Activated T-cell treated with anti-CD3 and anti-CD28 coated beads for 24 hours (primary cell): ENCODE measurements at places on chromosomes 13 and 19.

DNA sequence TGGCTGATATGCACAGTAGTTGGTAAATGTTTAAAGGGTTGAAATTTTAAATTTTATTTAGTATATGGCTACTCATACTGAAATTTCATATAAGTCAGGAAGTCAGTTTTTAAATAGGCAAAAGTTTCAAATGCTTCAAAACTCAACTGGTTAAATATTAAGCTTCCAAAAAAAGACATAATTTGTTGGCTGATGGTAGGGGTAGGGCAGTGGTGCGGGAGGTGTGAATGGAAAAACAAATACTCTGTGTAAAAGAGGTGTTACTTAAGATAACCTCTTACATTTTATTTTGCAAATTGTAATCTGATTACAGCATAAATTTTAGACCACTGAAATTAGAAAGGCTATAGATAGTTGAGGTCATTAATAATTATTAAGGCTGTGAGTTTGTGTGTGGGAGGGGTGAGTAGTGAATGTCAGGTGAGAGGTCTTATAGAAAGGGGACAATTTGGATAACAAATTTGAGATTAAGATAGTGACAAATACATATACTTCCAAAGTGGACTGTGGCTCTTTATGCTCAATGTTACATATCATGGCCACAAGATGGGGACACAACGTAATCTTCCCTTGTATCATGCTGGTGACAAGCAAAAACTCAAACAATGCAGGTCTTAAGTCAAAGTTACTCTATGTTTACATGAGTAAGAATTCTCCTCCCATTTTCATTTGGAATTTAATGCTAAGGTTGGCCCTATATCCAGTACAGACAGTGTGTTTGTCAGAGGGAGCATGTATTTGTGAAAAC lies 36.6 kb upstream of the OXGR1 start:
- no peak for DNase-seq

GRCh38 chr13:104954210-104954609 lies 1581.3 kb downstream of the EFNB2 start:
- DNase-seq = no peak

DNA sequence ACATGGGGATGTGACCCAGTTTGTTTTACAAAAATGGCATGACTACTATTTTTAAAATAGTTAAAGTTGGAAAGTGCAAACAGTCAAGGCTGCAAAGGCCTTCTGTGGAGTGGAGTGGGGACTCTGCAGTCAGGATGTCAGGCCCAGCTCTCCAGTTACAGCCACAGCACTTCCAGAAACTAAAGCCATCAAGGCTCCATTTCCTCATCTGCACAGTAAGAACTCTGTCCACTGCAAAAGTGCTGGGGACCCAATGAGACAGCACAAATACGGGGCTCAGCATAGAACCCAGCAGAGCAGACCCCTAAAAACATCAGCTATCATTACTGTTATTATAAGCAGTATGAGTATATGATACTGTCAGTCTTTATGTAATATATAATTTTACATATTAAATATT lies 73.6 kb downstream of the SACS start:
- no peak for DNase-seq

DNA sequence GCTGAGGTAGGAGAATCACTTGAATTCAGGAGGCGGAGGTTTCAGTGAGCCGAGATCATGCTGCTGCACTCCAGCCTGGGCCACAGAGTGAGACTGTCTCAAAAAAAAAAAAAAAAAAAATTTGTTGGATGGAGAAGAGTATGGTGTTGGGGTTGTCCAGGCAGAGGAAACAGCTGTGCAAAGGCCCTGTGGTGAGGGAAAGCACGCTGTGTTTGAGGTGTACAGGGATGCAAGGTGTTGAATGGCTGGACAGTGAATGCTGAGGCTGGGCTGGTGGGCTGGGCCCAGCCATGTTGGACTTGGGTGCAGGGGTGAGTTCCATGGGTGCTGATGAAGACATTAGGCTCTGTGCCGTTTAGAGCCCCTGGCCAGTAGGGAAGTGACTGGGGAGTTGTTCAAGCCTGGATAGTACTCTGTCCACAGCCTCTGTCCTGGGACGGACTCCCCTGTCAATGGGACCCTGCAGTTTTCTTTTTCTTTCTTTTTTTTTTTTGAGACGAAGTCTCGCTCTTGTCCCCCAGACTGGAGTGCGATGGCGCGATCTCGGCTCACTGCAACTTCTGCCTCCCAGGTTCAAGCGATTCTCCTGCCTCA lies 18.6 kb downstream of the PRR12 start:
- no peak for DNase-seq

DNA sequence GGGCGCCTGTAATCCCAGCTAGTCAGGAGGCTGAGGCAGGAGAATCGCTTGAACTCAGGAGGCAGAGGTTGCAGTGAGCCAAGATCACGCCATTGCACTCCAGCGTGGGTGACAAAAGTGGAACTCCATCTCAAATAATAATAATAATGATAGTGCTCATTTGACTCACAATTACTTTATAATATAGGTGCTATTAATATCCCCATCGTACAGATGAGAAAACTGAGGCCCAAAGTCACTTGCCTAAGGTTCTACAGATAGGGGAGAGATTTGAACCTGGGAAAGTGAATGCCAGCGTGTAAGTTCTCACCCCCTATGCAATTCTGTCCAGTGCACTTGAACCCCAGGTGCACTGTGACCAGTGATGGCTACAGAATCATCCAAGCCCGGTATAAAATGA lies 5.9 kb downstream of the GMFG start:
- DNase-seq = no peak

DNA sequence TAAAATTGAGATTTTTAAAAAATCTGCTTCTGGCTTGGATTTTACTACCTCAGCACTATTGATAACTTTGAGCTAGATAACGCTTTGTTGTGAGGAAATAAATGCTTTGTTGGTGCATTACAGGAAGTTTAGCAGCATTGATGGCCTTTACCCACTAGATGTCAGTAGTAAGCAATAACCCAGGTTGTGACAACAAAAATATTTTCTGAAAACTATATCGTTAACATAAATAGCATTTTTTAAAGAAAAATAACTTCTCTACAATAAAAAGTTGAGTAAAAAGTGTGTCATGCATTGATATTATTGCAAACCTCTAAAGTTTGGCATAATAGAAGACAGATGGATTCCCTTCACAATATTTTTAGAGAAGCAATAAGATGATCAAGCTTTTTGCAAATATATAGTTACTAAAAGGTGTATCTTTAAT lies 1246.5 kb downstream of the UQCRFS1 start:
- DNase-seq = no peak

DNA sequence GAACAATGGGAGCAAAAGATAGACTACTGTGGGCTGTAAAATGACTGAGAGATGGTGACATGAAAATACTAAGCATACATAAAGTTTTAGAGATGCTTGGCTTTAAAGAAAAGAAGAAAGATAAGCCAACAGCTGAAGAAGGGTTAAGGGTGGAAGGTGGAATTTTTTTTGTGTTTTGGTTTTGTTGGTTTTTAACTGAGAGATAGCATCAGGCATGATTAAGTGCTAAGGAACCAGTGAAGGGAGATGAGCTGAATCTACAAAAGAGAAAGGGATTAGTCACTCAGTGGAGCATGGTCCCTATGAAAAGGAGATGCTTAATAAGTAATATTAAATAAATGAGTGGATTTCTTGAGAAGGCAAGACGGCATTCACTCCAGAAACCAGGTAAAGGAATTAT lies 12.5 kb upstream of the TBC1D4 start:
- DNase-seq = no peak

- no peak for DNase-seq
These were observed 7.6 kb downstream of the TIMM13 start for GRCh38 chr19:2419754-2420153.

DNA sequence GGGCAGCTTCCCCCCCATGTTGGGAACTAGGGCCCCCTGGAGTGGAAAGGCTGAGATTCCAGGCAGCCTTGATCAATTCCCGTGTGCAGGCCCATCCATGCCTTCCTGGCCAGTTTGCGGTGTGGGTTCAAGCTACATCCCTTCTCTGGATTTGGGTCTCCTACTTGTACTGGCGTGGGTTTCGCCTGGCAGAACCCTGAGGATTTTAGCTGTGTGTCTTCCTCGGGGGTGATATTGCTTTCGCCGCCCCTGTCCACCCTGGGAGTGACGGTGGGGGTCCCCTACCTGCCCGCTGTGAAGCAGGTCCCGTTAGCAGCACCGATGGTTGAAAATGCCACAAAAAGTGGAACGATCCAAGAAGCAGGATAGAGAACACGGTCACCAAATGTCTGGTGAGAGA lies 11.4 kb downstream of the SLC7A9 start:
- no peak for DNase-seq

DNA sequence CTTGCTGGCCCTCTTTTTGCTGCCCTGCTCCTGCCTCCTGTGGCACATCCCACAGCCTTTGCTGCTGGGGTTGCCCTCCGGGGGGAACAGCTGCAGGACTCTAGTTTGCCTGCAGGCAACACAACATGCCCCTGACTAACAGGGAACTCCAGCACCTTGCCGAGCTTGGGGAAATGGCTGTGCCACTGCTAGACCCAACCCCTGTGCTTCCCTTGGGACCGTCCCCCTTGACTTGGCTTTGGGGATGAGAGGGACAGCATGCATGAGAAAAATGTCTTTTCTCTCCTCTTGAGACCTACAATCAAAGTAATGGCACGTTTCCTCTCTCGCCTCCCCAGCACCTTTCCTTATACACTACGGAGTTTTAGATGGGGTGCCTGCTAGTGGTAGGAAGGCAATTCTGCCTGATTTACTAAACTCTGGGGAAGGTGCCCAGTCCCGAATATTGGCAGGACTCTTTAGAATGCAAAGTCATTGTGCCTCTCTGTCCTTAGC lies 12.4 kb upstream of the VWA8 start:
- no peak for DNase-seq

GRCh38 chr19:11367528-11367927 lies 6.9 kb upstream of the SWSAP1 start:
- DNase-seq = no peak

DNA sequence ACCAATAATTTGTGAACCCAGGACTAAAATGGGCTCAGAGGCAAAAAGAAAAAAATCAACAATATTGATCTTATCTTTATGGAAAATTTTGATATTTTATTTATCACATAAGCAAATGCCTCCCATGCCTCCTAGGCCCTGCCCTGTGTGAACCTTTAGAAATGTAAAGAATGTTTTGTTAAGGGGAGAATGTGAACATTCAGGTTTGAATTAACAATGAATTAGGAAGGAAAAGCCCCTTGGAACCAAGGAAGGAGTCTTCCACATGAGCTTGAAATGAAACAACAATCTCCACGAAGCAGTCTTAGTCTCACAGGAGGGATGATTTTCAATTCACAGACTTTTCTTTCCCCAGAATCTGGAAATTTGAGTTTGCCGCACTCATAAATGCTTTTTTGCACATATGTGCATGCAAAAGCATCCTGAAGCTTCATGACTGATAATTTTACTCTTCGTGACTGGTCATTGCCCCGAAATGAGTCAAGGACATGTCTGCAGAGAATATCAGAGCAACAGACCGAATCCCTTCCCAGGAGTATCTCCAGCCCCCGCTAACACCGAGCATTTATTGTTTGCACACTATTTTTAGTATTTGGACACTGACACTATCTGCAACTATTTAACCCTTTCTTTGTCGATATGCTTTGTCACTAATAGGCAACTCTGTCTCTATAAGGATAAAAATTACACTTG lies 135.2 kb downstream of the DCT start:
- no peak for DNase-seq

DNA sequence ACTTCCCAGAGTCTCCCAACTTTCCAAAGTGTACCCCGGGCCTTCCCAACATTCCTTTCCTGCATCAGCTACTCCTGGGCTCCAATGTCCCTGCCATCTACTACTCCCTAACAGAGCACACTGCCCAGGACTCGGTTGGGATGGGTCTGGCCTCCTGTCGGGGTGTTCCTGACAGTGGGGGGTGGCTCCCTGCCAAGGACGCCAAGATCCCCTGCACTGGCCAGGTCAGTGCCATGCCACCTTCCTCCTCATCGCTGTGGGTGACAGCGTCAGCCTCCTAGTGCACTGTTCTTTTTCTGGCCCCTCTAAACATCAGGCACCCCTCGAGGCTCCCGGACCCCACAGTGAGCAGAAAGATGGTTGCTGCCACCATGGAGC lies 13.8 kb downstream of the EPS15L1 start:
- DNase-seq = no peak

DNA sequence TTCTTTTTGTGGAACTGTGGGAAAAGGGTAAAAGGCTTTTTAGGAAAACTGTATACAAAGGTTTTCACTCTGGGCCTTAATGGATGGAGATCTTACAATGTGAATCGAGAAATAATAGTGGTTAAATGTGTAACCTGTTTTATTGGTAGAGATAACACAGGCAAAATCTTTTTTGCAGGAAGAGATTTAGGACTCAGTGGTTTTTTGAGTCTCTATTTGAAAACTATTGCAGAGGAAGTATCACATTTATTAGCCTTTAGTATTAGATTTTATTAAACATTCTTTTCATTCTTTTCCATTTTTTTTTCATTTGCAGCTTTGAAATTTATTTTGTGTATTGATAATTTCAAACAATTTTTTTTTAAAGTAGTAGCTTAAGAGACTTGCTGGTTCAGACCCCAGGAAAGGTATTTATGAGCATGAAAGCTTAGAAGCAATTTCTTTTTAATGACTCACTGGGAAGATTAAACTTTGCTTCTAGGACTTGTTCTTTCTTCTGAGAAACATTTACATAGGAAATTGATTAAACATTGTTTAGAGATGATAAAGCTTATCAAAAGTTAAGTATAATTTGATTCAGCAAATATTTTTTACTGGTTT lies 10.5 kb downstream of the KLF5 start:
- DNase-seq = no peak

DNA sequence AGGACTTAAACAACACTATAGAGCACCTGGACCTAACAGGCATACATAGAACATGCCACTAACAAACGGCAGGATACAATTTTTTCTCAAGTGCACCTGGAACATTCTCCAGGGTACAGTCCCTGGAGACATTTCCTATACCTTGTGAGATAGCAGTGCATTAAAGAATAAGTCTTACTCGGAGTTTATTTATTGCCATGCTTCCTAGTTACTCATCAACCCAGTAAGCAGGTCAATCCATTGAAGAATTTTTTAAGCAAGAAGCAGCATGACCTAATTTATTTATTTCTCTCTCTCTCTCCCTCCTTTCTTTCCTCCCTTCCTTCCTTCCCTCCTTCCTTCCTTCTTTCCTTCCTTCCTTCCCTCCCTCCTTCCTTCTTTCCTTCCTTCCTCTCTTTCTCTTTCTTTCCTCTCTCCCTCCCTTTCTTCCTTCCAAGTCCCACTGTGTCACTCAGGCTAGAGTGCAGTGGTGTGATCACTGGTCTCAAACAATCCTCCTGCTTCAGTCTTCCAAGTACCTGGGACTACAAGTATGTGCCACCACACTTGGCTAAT lies 6.6 kb upstream of the TFDP1 start:
- DNase-seq = no peak

- no peak for DNase-seq
These were observed 59.8 kb downstream of the RUBCNL start for GRCh38 chr13:46327246-46327645.
